ENCODE measurements at places on chromosomes 5 and 9.

DNA sequence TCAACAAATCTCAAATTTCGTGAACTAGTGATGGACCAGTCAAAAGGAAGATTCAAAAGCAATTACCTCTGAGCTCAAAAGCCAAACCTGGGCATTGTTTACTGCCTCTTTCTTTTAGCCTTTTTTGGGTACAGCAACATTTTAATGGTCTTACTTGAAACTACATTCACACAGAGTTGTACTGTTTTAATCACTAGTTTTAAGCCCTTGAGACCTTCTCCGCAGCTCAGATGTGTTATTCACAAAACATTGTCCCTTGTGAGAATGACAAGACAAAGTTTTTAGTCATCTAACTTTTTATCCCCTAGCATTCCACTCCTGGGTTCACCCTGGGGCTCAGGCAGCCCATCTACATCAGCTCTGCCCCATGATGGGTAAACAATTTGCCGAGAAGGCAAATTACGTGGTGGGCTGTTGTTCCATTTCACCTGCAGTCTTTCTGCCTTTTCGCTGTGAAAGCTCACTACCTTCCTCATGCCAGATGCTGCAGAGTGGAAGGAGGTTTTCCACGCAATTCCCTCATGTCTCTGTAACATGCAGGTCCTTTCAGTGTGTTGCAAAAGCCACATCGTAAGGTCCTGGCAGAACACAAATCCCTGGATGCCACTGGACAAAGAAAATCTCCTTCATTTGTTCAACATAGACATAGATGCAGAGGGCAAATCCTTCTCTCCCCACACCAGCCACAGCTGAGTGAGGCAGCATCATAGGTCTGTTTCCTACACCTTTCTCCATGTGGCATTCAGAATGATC lies 175.7 kb downstream of the EBF1 start:
- DNase-seq, result no peak

GRCh38 chr5:411728-412127 lies 31.2 kb upstream of the EXOC3 start:
- peak; percentile 65 for DNase-seq

GRCh38 chr5:168104350-168104749 lies 187.1 kb upstream of the WWC1 start:
- no peak for DNase-seq

GRCh38 chr5:156589104-156589945 lies 260.8 kb upstream of the PPP1R2B start:
- no peak for DNase-seq

DNA sequence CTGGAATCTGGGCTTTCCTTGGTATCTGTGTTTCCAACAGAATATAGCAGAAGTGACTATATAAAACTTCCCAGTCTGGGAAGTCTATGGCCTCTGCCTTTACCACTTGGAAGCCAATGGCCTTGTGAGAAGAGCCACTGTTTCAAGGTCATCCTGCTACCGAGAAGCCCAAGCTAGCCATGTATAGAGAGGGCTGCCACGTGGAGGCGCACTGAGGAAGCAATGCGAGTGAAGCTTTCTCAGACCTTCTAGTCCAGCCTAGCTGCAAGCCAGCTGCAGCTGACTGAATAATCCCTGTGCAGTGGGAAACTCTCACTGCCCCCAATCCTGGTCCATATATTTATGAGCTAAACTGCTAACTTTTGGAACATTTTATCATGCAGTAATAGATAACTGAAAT lies 661.8 kb upstream of the RIOK2 start:
- DNase-seq, result no peak

- DNase-seq, result peak; percentile 25
Observed at GRCh38 chr9:84293001-84293798, 47.4 kb downstream of the SLC28A3 start.

- peak; percentile 12 for DNase-seq
Observed at GRCh38 chr5:65742565-65743231, 20.7 kb downstream of the NLN start.

DNA sequence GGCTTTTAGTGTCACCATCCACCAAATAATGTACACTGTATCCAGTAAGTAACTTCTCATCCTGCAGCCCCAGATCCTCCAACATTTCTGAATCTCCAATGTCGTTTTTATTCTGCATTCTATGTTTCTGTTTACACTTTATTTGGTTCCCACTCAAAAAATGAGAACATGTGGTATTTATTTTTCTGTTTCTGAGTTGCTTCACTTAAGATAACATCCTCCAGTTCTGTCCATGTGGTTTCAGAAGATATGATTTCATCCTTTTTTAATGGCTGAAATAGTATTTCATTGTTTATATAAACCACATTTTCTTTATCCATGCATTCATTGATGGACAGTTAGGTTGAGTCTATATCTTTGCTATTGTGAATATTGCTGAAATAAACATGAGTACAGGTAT lies 677.3 kb upstream of the FTMT start:
- no peak for DNase-seq

DNA sequence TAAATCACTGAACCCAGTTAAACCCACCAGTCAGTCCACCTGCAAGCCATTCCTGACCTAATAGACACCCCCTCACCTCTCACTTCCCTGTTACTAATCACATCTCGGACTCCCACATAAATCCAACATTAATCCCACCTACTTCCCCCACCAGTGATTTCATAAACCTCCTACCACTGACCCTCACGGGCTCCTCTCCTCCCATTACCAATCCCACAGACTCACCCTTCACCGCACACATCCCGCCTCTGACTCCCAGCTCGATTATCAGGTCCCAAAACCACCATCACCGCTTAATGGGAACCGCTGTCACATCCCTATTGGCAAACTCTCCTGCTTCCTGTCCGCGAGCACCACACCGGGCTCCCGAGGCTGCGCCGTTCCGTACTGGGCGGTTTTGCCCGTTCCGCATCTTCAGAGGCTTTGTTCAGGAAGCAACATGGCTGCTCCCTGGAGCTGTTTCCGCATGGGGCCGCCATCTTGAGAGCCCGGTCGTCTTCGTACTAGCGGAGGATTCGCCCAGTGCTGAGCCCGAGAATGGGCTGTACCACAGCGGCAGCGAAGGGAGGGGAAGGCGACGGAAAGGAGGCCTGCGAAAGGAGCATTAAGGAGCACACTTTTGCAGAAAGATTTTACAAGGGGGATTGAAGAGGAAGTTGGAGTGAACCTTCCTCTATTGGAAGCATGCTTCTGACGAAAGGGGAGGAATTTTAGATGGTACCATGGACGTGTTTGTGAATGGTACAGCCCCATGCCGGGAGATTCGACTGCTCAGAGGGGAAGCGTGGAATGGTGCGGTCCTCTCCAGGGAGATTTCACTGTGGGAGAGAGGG lies at the start of gene ZNF300:
Gene ZNF300 (minus strand): TSS at position 502 of the 833 bp plus-strand sequence. CDS start 1,825 bp downstream, outside the sequence.
- DNase-seq, result no peak

- DNase-seq, result no peak
Observed at GRCh38 chr5:123582550-123583285, 70.7 kb downstream of the CSNK1G3 start.

DNA sequence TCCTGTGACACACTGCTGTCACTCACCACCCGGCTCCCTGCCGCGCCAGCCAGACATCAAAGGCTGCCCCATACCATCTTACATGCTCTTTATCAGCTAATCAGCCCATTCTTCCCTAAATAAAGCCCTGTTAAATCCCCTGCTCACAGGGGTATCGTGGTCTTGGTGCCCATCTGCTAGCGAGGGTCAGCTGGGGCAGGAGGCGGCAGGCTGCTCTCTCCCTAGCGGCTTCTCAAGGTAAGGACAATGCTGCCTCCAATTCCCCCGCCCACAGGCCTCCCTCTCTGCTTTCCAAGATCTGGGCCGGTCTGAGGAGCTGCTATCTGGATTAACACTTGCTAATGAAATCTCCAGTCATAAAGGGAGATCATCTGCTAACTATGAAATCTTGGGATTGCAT lies 26.8 kb downstream of the BARHL1 start:
- DNase-seq, result no peak

DNA sequence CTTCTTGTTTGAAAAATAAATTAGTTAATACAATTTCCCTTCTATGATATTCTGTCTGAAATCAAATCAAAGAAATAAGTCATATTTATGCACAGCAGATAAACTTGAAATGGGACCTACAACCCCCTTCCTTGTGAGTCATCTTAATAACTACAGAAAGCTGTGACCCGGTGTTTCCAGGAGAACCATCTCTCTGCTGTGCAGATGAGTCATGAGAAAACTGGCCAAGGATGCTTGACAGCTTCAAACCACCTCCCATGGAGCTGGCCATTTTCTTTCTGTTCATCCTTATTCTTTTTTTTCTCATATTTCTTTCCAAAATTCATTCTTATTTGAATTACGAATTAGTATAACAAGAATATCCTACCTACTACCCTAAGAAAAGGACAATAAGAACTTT lies 43.4 kb upstream of the NR4A3 start:
- peak; percentile 49 for DNase-seq
